ENCODE measurements at places on chromosomes 1 and 21.

GRCh38 chr21:20030390-20030789 lies 967.8 kb upstream of the NCAM2 start:
- no peak overlapping the region for H3K27ac ChIP-seq
- no peak for DNase-seq
- no peak overlapping the region for H3K4me3 ChIP-seq
- no peaks in the 10 kb centered on the region for H3K36me3 ChIP-seq
- H3K4me1 ChIP-seq, result no peaks in the 10 kb centered on the region
- H3K27me3 ChIP-seq, result no peaks in the 10 kb centered on the region

DNA sequence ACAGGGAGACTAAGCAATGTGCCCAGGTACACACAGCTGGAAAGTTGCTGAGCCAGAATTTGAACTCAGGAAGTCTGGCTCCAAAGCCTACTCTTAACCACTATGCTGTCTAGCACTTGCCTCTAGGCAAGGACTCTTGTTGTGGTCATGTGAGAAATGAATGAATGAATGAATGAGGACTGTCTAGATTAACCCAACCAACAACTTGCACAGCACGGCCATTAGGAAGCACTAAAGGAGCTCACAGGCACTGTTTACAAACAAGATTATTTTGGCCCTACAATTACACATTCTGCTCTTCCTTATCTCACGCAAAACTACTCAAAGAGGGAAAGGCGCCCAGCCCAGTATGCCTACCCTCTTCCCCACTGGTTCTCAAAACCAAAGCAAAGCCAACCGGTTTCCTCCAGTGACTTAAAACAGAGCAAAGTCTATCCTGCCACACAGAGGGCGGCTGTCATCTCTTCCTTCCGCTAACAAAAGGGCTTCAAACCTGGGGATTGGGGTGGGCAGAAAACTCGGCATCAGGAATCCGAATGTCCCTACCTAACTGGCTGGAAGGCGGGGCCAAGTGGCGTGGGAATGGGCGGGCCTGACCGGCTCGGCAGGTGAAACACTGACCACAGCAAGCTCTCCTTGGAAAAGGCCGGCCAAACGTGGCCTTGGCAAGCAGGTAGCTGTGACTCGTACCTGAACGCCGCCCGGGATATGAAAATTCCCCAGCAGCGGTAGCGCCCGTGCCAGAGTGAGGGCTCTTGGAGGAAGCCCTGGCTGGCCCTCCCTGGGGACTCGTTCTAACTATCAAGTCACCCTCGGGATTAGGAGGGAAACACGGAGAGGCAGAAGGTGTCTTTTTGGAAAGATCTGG lies 948 bp downstream of the STK40 start:
- no peaks in the 10 kb centered on the region for H3K27me3 ChIP-seq
- DNase-seq, result peak; percentile 47
- peak overlapping the region; percentile 69 for H3K27ac ChIP-seq
- peaks cover 19% of the 10 kb centered on the region for H3K4me1 ChIP-seq

DNA sequence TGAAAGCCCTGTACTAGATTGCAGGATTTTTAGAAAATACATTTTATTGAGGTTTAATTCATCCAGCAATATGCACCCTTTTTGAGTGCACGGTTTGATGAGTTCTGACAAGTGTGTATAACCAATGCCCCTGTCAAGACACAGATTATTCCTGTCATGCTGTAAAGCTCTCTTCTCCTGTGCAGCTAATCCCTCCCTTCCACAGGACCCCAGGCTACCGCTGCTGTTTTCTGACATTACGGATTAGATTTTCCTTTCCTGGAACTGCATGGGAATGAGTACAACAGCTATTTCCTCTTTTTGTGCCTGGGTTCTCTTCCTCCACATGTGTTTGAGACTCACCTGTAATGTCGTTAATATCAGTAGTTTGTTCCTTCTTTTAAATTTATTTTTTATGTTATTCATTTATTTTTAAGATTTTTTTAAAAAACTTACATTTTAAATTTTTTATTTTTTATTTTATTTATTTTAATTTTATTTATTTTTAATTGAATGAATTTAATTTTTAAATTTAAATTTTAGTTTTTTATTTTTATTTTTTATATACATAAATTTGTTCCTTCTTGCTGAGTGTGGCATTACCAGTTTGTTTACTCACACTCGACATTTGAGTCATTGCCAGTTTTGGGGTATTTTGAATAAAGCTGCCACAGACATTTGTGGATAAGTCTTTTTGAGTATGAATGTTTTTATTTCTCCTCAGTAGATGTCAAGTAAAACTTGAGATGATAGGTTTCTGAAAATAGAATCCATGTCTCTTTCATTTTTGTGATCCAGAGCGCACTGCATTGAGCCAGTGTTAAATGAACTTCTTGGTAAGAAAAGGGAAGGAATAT lies 79.0 kb upstream of the B3GALT5 start:
- H3K4me1 ChIP-seq, result 0 out of 2 replicates have a peak, but pooled peaks cover 4% of the 10 kb centered on the region
- H3K36me3 ChIP-seq, result no peaks in the 10 kb centered on the region
- no peak overlapping the region for H3K27ac ChIP-seq
- H3K27me3 ChIP-seq, result no peaks in the 10 kb centered on the region

GRCh38 chr1:204190212-204191211 lies 5.8 kb downstream of the KISS1 start:
- no peak for DNase-seq
- no peaks in the 10 kb centered on the region for H3K36me3 ChIP-seq
- peaks cover 54% of the 10 kb centered on the region for H3K27me3 ChIP-seq
- no peak overlapping the region for H3K27ac ChIP-seq
- H3K4me1 ChIP-seq, result no peaks in the 10 kb centered on the region

DNA sequence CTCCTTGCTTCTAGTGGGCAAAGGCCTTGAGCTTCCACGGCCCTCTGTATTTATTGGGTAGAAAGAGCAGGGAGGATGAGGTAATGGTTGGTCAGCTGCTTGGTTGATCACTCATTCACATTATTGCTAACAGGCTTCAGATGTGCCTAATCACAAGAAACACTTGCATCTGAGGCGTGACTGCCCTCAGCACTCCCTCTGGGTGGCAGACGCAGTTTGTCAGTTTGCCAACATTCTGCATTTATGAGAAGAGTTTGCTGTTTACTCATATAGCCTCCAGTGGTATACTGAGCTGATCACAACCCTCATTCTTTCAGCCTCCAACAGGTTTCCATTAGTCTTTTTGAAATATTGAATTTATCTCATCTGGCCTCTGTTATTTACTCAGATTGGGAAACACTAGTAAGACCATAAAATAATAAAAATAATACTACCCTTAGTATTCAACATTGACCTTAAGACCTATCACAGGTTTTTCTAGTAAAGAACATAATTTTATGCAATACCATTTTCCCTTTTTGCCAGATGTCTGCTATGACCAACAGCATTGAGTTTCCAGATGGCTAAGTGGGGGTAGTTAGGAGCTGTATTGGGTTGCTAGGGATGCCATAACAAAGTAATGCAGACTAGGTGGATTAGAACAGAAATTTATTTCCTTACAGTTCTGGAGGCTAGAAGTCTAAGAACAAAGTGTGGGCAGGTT lies 53.3 kb downstream of the PTGFR start:
- DNase-seq, result no peak
- H3K4me3 ChIP-seq, result no peak overlapping the region
- H3K27me3 ChIP-seq, result no peaks in the 10 kb centered on the region
- no peaks in the 10 kb centered on the region for H3K4me1 ChIP-seq
- no peak overlapping the region for H3K27ac ChIP-seq
- no peaks in the 10 kb centered on the region for H3K36me3 ChIP-seq

DNA sequence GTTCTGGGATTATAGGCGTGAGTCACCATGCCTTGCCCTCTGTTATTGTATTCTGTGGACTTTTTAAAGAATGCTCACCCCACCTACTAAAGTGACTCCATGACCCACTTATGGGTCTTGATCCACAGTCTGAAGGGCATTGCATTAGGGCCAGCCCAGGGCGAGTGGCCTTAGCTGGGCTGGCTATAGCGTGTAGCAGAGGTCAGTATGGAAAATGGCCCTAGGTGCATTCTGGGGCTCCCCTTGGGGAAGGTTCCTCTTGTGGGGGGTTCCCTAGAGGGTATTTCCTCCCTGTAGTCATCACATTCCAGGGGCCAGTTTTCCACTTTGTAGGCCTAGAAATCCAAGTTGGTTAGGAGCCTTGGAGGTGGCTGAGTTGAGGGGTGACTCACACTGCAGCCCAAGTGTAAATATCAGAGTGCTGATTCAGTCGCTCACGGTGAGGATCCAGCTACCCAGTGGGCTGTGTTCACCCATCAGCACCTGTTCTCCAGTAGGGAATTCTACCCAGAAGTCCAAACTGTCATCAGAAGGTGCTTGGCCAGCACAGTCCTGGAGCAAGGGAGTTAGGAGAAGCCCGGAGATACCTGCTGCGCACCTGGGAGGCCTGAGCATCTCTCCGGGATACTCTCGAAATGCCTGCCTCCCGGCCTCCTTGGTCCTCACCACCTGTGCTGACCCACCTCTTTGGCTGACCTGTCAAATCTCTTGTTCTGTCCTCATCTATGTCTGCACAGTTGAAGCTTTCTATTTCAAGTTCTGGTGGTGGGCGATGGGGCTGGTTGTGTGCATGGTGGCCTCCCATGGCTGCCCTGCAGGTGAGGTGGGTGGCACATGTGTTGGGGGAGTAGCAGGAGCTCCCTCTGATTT lies 52.2 kb downstream of the NENF start:
- H3K27me3 ChIP-seq, result no peaks in the 10 kb centered on the region
- H3K4me3 ChIP-seq, result no peak overlapping the region
- H3K4me1 ChIP-seq, result peaks cover 20% of the 10 kb centered on the region
- no peak for DNase-seq

DNA sequence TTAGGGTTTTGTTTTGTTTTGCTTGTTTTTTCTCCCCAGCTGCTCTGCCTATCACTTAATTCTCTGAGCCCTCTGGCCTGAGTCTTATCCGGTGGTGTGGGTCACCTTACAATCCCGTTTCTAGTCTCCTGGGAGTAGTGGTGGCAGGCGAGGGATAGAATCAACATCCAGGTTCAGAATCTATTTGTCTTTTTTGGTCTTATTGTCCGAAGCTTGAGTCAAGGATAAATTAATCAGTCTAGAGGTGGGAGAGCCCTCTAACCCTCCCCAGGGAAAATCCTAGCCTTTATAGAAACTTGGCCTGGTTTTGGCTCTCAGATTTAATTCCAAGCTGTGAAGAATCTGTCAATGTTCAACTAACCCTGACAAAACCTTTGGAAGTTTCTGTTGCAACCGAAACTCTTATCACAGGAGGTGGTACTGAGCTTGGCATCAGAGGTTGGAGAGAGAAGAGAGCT lies 246.3 kb downstream of the FGGY start:
- 0 out of 2 replicates have a peak, but pooled peaks cover 3% of the 10 kb centered on the region for H3K4me1 ChIP-seq
- H3K27ac ChIP-seq, result no peak overlapping the region
- H3K27me3 ChIP-seq, result no peaks in the 10 kb centered on the region
- no peak overlapping the region for H3K4me3 ChIP-seq
- H3K36me3 ChIP-seq, result no peaks in the 10 kb centered on the region

DNA sequence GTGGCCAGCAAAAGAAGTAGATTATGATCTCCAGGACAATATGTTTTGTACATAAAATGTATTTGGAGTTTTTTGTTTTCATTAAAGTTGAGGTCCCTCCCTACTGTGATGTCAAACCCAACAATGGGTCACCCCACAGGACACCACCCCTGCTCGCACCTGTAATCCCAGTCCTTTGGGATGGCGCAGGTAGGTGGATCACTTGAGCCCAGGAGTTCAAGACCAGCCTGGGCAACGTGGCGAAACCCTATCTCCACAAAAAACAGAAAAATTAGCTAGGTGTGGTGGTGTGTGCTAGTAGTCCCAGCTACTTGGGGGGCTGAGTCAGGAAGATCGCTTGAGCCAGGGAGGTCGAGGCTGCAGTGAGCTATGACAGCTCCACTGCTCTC lies 9.0 kb downstream of the ZBTB17 start:
- H3K27ac ChIP-seq, result no peak overlapping the region
- H3K27me3 ChIP-seq, result no peaks in the 10 kb centered on the region
- no peaks in the 10 kb centered on the region for H3K36me3 ChIP-seq
- DNase-seq, result no peak
- no peak overlapping the region for H3K4me3 ChIP-seq
- no peaks in the 10 kb centered on the region for H3K4me1 ChIP-seq

Data from MM.1S (cell line).